CD8-positive, alpha-beta T cell (primary cell): ENCODE measurements at places on chromosomes 2 and 18.

- no peak for DNase-seq
These were observed 148.6 kb upstream of the ZNF804A start for GRCh38 chr2:184449760-184450159.

DNA sequence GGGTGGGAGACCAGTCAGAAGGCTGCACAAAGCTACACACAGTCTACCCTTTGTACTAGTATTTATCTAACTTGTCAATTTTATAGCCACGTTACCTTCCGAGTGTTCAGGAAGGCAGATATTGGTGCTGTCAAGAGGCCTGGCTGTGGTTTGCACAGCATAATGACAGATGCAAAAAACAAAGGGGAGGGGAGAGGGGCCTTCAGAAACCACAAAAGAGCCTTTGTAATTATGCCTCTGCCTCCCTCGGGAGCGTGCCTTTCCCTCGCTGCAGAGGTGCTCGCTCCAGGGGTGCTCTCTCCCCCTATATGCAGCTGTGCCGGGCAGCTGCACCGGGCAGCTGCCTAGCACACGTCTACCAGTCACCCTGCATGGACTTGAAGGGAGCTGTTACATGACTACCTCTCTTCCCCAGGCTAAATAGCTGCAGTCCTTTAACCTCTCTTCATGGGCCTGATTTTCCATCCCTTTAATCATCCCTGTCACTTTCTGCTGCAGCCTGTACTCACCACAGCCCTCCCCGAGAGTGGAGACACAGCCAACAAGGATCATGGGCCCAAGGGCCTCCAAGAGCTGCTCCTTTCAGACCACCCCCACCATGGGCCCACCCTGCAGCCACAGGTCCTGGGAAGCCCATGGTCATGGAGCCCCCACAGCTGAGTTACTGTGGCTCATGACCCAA lies 168.4 kb upstream of the PKDCC start:
- no peak for DNase-seq

GRCh38 chr2:28717339-28717758 lies 34.3 kb upstream of the PPP1CB start:
- DNase-seq, result no peak

DNA sequence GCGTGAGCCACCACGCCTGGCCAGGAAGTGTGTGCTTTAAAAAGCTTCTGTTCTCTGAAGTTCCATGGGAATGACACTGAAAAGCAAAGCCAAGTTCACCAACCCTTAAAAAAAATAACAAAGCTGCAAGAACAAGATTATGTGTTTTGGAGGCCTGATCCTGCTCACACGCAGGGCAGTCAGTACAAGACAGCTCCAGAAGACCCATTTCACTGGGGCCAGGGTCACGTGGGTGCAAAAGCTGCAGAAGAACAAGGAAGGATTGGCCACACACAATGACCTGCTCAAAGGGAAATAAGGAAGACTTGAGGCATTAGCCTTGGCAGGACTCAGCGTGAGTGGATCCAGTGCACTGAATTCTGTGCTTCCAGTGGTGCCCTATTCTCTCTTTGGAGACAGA lies 187.9 kb downstream of the NCK2 start:
- no peak for DNase-seq

DNA sequence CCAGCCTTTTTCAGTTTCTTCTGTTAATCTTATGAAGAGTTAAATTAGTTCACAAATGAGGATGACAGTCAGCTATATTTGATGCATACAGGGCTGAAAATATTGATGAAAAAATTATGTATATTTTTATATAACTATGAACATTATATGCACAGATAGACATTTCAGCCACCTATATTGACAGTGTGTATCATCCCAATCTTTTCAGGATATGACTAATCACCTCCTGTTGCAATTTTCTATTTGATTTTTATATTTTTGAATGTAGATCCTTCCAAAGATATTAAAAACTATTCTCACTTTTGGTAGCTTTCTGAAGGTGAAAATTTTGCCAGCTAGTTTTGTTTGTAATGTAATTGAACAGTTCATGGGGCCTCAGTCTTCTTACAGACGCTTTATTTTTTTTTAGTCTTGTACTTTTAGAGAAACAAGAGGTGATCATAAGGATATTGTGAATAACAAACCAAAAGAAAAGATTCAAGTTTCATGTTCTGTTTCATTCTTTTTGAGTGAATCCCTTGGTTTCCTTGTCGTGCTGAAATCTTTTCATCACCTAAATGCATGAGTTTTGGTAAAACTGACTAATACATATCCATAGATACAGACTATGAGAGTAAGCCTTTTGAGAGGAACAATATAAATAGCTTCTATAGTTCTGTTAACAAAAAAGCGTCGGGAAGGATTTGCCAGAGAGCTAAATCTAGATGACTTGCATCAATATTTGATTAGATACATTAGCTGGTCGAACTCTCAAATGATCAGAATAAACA lies 123.1 kb downstream of the ARHGAP15 start:
- DNase-seq, result no peak

DNA sequence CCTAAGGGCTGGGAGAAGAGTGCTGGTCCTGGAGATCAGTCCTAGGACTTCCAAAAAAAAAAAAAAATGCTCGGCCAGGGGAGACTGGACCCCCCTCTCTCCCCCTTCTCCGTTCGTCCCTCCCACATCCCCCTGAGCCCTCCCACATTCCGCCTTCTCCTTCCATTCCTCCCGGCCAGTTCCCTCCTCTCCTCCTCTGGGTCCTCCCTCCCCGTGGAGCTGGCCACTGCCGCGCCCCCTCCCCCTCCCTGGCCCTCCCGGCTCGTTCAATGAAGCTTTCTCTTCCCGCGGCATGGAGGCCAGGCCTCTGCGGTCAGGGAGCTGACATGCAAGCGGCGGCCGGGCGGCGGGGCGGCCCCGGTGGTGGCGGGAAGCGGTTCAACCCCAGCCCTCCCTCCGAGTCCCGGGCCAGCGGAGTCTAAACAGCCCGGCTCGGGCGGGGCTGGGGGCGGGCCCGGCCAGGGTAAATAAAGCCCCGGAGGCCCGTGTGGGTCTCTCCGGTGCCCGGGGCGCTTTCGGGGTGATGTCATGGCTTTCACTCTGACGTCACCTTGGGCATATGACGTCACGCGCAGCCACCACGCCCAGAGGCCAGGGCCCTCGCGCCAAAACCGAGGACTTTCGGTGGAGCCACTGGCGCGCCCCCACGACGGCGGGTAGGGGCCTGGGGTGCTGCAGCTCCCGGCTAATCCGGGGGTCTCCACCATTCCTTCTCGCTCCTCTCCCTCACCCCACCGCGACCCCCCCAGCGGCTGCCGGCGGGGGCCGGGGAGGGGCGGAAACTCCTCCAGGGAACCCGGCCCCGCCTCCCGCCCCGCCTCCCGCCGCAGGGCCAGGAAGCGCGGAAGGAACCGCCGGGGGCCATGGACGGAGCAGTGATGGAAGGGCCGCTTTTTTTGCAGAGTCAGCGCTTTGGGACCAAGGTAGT lies at the start of the genes DOK1 and LOXL3:
Gene DOK1 (plus strand): TSS at position 829 of the 928 bp plus-strand sequence. CDS start 35 bp downstream, at position 864.
Gene LOXL3 (minus strand): TSS at position 51 of the 928 bp plus-strand sequence. CDS start 1,308 bp downstream, outside the sequence.
- DNase-seq, result peak; percentile 82

DNA sequence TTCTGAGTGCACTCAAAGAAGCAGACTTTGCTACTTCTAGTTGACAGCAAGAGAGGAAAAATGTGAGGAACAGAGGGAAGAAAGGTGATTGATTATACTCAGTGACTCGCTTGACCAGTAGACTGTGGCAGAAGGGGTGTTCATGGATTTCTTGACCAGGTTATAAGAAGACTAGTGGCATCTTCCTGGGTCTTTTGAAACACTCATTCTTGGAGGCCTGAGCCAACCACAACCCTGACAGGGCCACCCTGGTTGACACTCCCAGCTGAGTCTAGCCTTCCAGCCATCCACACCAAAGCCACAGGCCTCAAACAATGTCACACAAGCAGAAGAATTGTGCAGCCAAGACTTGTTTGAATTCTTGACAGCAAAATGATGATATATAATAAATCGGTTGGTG lies 366.3 kb downstream of the SS18 start:
- DNase-seq, result no peak

DNA sequence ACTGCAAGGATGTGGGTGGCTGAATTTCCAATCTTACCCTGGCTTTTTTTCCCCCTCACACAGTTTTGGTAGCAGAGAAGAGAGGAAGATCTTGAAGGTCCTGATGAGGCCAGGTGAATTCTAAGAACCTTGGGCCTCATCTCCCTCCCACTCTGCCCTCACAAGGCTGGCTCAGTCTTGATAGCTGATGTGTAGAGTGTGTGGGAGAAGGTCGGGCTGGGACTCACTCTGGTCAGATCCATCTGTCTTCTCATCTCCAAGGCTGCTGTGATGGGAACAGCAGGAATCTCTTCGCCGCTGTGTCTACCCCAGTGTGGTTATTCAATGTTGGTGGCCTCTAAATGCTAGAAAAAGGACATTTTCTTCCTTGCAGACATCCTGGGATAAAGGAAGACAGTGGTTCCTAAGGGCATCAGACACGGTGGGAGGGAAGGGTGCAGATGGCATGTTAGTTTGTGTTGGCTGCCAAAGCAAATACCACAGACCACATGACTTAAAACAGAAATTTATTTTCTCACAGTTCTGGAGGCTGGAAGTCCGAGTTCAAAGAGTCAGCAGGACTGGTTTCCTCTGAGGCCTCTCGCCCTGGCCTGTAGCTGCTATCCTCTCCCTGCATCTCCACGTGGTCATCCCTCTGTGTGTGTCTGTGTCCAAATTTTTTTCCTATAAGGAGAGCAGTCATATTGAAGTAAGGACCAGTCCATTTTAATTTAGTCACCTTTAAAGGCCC lies 37.6 kb upstream of the MGAT4A start:
- DNase-seq, result no peak

- DNase-seq, result no peak
These were observed 670.1 kb upstream of the SOX11 start for GRCh38 chr2:5022061-5022460.

- DNase-seq, result peak; percentile 63
These were observed 2.3 kb downstream of the NEUROD1 start for GRCh38 chr2:181677912-181678586.

DNA sequence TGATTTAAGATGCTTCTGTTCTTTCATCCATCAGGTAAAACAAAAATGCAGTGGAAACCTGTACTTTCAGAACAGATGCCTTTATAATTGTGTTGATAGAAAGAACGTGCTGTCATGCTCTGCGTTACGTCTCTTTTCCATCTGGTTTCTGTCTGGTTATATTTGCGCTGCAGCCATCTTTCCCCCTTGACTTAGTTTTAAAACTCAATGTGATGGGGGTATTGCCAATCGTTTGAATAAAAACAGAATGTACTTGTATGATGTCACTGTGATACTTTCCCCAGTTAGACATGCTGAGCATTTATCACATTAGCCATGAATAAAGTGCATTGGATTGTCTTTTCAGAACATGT lies 508.6 kb downstream of the ADCYAP1 start:
- DNase-seq, result no peak

DNA sequence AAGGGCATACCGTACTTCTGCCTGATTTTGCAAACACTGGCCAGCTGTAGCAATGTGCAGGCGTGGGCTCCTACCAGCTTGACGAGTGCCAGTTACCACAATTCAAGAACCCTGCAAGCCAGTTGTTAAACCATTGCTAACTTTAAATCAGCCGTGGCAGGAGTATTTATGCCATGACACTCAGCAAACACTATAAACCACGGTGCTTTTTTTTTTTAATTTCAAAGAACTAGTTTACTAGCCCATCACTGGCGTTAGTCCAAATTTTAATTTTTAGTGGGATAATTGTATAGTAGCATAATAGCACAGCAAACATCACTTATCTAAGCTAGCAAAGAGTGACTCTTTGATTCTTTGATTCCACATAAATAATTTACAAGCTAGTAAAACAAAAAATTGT lies 111.1 kb downstream of the COL4A4 start:
- DNase-seq, result no peak

- no peak for DNase-seq
These were observed 151.0 kb upstream of the COPS8 start for GRCh38 chr2:236934656-236935055.

GRCh38 chr2:200609028-200609614 lies 23.3 kb downstream of the AOX1 start:
- no peak for DNase-seq

DNA sequence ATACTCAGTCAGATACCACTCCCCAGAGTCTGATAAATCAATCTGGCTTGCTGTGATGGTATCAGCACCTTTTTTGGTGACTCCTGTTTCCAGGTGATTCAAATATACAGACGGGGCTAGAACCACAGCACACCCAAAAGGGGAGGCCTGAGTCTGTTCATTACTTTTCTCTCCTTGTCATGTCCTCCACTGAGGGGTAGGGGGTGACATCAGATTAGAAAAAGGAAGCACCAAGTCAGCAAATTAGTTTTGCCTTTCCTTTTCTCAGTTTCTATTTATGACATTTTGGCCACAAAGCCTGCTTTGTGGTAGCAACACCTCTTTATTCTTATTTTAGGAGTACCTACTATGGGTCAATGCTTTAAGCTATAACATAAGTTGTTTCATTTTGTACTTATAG lies 127.4 kb downstream of the CCDC102B start:
- DNase-seq, result no peak

GRCh38 chr2:88857951-88858411 lies 166.5 kb downstream of the RPIA start:
- no peak for DNase-seq

DNA sequence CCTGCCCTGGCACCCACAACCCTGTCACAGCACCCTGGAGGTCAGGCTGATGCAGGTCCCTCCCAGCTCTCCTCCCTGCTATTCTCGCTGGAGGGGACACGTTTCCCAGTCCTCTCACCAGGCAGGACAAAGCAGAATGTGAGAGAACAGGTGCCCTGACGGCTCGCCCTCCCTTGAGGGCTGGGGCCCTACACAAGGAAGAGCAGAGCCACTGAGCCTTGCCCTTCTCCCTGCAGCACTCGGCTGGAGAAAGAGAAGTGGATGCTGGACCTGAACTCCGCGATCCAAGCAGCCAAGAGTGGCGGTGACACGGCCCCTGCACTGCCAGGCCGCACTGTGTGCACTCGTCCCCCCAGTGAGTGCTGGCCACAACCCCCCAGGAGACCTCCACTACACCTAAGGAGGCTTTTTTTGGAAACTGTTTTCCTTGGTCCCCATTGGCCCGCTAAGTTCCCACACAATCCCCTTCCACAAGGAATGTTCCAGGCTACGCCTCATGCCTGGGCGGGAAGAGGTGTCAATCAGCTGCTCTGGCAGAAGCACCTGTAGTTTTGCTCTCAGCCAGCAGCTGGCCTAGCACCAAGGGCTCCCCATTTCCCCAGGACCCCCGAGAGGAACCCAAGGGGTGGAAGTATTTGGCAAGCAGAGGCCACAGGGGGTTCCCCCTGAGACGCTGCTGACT lies 17.4 kb downstream of the STK25 start:
- DNase-seq, result no peak

GRCh38 chr2:102013206-102014040 lies 21.7 kb downstream of the IL1R2 start:
- DNase-seq, result no peak

- DNase-seq, result no peak
These were observed 572.0 kb upstream of the ZEB2 start for GRCh38 chr2:145091967-145092366.

GRCh38 chr2:104046466-104046865 lies 807.4 kb upstream of the POU3F3 start:
- no peak for DNase-seq

GRCh38 chr2:230356084-230356483 lies 29.1 kb downstream of the SP140L start:
- DNase-seq, result no peak

GRCh38 chr2:134682726-134683125 lies 36.1 kb downstream of the TMEM163 start:
- DNase-seq, result no peak
